ENCODE measurements at places on chromosomes 1 and 21.
A peak's percentile ranks its signal among the peaks of the same experiment; 100 is the strongest.

DNA sequence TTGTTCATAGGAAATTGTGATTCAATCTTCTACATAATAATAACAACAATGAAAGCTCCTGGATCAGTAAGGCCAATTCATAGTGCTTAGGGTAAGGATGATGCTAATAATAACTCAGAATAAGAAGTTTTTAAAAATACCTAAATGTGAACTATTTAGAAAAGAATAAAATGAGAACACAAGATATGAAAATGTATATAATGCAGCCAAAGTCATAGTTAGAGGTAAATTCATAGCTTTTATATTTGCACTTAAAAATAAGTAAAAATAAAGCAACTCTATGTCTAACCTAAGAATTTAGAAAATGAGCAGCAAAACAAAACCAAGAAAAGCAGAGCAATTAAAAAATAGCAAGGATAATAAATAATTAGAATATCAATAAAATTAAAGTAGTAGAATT is 43.5 kb upstream of the JUN start:
- DNase-seq, result no peak

DNA sequence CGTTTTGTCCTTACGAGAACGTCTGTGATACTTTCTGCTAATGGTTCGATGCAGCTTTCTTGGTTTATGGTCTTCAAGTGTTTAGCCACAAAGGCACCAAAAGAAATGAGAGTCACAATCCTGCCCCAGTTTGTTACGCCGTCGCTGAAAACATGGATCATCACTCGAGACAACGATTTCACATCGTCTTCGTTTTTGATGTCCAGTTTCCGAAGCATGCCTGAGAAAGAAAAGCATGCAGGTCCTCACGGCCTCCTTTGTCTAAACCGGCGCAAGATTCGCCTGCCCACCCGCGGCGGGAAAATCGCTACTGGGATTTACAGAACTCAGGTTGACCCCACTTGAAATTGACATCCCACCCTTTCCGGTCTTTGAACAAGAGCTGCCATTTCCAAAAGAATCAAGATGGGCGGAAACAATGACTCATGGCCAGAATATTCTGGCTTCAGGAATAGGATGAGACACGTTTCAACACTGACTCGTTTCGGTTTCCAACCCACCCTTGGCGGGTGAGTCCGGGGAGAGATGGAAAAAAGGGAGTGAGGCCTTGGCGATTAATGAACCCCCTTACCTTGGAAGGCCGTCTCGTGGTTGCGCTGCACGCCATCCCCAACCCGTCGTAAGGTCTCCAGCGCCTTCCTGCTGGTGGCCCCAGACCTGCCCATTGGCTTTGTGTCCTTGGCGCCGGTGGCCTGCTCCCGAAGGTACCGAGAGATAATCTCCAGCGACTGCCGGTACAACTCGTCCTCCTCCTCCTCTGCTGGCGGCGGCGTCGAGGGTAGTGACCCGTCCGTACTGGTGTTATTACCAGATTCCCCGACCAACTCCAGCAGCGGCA is 919 bp downstream of the MCL1 start:
- peak; percentile 73 for DNase-seq

- no peak for DNase-seq
These were observed 232.3 kb downstream of the GRIK3 start for GRCh38 chr1:36802018-36802417.

GRCh38 chr21:31351438-31351837 is 7.4 kb upstream of the TIAM1 start:
- no peak for DNase-seq

DNA sequence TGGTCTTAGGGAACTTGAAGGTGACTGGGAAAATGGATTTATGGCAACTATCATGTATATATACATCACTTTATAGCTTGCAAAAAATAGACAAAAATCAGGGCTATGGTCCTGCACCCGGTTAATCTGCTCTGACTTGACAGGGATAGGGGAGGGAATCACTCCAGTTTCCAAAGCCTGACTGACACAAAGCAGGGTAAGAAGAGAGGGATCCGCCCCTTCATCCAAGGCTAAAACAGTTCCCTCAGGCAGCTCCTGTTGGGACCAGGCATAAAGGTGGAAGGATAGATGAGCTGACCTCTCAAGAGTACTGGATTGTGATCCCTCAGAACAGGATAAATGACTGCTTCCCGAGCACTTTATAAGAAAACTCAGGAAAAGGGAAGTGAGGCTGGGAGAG is 1.4 kb downstream of the PBXIP1 start:
- DNase-seq, result no peak

DNA sequence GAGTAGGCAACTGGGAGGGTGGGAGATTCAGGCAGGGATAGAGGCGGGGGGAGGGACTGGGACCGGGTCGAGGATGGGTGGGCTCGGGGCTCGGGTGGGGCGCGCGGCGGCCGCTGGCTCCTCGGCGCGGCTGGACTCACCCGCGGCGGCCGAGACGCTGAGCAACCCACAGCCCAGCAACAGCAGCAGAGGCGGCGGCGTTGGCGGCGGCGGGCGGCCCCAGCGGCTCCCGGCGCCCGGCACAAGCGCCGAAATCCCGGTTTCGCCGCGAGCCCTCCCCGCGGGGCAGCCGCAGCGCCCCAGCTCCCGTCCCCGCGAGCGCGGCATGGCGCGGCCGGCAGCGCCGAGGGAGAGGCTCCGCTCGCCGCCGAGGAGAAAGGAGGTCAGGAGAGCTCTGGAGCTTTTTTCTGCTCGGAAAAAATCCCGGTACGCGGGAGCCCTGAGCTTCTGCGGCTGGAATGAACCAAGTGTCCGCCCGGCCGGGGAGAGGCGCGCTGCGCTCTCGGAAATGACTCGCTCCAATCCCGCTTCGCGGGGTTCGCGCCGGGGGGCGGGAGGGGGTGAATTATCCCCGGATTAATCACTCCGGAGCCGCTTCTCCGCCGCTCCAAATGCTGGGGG is at the start of gene CSMD2:
Gene CSMD2 (minus strand): TSS at position 460 of the 621 bp plus-strand sequence. CDS start 133 bp downstream, at position 327.
- DNase-seq, result peak; percentile 4

GRCh38 chr1:34186741-34187494 is 10.2 kb downstream of the C1orf94 start:
- DNase-seq, result no peak

GRCh38 chr1:34587761-34588160 is 167.1 kb upstream of the GJB5 start:
- DNase-seq, result no peak

DNA sequence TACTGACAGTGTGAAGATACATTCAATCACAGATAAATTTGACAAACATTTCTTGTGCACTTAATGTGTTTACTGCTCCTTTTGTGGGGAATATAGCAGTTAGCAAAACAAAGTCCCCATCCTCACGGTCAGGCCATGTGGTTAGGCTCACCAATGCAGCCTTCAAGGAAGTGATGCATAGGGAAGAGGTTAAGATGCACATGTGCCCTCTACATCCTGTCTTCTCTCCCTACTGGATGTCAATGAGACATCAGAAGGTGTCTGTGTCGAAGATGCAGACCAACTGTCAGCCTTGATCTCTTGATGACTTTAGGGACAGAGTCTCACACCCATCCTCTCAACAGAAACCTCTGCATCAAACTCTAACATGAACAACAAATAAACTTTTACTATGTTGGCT is 78.7 kb downstream of the FH start:
- DNase-seq, result no peak

- DNase-seq, result no peak
These were observed 49.9 kb upstream of the LAPTM5 start for GRCh38 chr1:30807318-30808066.

- no peak for DNase-seq
These were observed 27.2 kb upstream of the FAM3B start for GRCh38 chr21:41289431-41289830.

DNA sequence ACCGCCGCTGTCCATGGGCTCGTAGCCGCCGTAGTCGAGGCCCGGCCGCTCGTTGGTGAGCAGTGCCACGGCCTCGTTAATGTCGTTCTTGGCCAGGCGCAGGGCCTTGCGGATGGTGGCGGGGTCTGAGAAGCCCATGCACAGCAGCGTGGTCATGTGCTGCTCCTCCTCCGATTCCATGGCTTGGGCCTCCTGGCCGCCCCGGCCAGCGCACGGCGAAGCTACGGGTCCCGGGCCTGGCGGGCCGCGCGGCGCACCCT is 300 bp downstream of the USP24 start:
- DNase-seq, result no peak

GRCh38 chr1:28642056-28642846 is 616 bp downstream of the TAF12 start:
- no peak for DNase-seq

DNA sequence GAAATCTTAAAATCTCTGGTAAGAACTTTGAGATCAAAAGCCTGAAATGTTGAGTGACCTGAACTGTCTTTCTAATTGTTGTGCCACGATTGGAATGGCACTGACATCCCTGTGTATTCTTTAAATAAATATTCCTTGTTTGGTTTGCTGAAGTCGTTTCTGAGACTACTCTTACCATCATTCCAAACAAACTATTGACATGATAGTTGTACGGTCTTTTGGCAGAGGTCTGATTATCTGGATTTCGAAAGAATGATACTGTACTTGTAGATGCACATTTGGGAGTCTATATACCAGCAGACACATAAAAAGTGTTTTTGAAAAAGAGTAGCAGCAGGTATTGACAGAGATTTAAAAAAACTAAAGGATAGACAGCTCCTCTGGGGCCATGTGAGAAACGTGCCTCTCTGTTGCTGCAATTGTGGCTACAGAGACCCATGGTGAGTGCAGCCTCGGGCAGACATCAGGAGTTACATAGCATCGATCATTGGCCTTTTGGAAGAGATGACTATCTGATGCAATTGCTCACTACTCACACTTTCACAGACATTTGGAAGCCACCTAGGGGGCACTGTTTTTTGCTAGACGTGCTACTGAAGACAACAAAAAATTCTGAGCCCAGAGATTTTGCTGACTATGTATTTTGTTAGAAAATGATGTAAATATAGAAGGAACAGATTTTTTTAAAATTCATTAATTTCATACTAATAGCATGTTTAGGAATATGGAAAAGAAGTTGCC is 464.5 kb downstream of the KCNT2 start:
- DNase-seq, result no peak

- no peak for DNase-seq
These were observed 67.0 kb upstream of the PDE9A start for GRCh38 chr21:42586406-42586805.

- no peak for DNase-seq
These were observed 426.3 kb downstream of the AGBL4 start for GRCh38 chr1:49597436-49597835.

- DNase-seq, result no peak
These were observed 51.9 kb upstream of the PRRC2C start for GRCh38 chr1:171433451-171433850.

DNA sequence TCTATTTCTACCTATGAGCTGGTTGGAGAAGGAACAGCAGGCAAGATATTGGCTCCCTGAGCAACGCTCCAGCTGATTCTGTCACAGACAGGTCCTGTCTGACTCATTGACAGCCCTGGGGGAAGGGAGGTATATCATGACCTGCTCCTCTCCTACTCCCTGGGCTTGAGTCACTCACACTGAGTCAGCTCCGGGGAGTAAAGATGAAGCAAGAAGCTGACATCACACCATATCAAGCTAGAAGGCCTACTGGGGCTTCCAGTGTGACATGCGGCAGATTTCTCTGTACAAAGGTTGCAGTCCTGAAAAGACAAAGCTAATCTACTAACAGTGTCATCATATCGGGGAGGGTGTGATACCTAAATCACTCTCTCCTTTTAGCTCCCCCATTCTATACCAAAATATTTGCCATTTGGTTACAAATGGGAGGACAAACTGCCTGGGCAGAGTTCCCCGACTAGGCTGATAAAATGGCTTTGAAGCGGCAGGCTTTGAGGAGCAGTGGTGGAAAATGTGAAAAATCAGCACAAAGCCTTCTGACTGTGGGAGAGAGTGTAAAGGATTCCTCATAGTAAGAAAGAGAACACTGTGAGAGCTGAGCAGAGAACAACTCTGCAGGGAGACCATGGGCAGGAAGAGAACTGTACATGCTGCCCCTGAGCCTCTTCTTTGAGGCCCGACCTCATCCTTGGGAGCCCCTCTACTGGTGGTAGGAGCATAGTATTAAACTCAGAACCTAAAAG is 15.5 kb downstream of the PI4KB start:
- peak; percentile 91 for DNase-seq

DNA sequence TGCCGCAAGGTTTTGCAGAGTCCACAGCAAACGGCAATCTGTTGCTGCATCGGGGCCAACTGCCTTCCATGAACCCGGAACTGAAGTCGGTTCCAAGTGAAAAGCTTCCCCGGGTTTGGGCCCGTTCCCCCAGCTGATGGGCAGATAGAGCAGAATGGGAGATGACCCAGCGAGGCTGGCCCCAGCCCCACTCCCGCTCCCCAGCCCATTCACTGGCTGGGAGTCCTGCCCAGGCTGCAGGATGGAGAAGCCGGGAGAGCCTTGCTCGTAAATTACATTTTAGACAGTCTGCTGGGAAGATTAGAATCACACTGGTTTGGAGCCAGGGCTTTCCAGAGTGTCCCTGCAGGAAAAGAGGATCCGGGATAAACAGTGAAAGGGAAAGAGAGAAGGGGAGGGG is 31.6 kb upstream of the PAX7 start:
- DNase-seq, result no peak

- no peak for DNase-seq
These were observed 36.6 kb downstream of the WNT3A start for GRCh38 chr1:228043281-228043848.

- DNase-seq, result no peak
These were observed 23.7 kb downstream of the UROD start for GRCh38 chr1:45035631-45036301.

GRCh38 chr1:54292002-54292911 is 92.3 kb downstream of the MRPL37 start:
- no peak for DNase-seq

- peak; percentile 25 for DNase-seq
These were observed 14.0 kb upstream of the SARS1 start for GRCh38 chr1:109199710-109200109.

DNA sequence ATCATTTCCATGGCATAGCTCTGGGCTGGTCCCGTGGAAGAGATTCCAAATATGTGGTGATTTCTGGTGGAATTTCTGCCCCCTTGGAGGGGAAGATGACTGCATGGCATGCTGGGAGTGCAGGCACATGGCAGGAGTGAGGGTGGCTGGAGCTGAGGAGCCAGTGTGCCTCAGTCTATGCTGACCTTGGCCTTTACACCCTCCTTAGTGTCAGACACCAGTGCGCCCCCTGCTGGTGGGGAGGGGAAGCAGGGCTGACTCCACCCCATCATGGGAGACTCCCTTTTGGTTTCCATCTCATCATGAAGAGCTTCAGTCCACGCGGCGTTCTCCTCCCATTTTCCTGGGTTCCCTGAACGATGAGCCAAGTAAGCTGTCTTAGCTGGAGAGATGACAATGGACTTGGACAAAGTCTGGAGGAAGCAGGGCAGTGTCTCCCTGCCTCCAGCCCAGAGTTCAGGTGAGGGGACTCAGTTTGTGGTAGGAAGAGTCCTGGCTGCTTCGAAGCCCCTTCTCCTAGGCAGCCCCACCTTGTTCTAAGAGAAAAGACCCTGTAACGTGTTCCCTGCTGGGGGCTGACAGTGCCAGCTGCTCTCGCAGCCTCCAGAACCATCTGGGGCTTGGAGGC is 10.3 kb downstream of the ALX3 start:
- DNase-seq, result peak; percentile 88

DNA sequence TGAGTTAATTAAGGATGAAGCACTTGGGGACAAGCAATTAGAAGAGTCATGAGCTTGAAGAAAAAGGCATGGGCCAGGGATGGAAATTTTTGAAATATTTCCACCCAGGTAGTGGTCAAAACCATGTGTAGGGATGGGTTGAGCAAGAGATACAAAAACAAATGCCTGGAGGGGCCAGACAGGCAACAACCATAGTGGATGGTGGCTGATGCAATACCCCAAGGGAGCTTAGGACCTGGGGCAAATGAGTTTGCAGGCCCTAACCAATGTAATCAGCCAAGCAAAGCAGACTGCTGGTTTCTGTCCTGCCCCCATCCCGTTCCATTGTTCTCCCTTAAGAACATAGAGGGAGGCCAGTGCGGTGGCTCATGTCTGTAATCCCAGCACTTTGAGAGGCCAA is 119.1 kb upstream of the FGGY start:
- no peak for DNase-seq

Measured in activated CD4-positive, alpha-beta T cell treated with anti-CD3 and anti-CD28 coated beads for 48 hours (primary cell).